ENCODE measurements at places on chromosomes 7 and 10.

DNA sequence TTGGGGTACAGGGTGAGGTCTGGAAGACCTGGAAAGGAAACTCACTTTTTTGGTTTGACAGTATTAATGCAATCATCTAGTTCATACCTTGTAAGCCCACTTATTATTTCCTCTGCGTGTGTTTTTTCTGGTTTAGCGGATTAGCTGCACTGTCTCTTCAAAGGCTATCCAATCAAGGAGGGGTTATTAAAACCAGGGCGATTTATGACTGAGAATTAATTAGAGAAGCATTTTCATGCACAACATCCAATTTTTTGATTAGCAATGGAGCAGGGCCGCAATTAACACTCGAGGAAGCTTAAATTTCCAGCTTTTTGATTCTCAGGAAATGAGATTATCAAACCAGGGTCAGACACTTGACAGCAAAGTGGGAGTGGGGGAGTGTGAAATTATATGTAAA, 248.9 kb downstream of the EXOC4 start:
- no peak for DNase-seq

- no peak for DNase-seq
These were observed 6.6 kb upstream of the INSIG1 start for GRCh38 chr7:155291045-155291530.

GRCh38 chr10:73828161-73828560, 16.8 kb upstream of the NDST2 start:
- DNase-seq: no peak

DNA sequence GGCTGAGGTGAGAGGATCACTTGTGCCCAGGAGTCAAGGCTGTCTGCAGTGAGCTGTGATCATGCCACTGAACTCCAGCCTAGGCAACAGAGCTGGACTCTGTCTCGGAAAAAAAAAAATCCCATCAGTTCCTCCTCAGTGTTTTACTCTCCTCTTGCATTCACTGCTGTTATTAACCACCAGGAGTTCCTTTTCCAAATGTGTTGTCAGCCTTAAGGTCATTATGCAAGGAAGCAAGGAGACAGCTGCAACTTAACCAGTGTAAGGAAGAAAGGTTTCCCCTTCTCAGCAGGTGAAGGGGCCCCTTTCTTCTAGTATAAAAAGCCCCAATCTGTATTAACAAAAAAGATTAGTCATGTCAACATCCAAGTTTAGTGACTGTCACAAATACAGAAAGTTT, 86.6 kb upstream of the LEP start:
- DNase-seq: no peak

- no peak for DNase-seq
These were observed 6.2 kb upstream of the MBL2 start for GRCh38 chr10:52778511-52779392.

- no peak for DNase-seq
These were observed 9.2 kb downstream of the GDF2 start for GRCh38 chr10:47331491-47331890.

DNA sequence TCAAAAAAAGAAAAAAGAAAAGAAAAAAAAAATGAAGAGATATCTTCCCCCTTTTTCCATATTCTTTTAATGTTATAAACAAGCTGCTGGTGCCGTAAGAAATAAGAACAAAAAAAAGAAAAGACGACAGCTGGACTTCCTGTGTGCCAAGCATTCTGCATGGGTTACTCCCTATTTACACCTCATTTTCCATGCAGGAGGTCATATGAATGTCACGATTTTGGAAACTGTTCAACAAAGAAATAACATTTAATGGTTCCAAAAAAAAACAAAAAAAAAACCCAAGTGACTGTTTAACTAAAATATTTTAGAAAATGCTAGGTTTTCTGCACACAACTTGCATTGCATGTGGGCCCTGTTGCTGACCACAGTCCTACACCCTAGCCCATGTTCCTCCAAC, 159.3 kb downstream of the TNS3 start:
- no peak for DNase-seq

DNA sequence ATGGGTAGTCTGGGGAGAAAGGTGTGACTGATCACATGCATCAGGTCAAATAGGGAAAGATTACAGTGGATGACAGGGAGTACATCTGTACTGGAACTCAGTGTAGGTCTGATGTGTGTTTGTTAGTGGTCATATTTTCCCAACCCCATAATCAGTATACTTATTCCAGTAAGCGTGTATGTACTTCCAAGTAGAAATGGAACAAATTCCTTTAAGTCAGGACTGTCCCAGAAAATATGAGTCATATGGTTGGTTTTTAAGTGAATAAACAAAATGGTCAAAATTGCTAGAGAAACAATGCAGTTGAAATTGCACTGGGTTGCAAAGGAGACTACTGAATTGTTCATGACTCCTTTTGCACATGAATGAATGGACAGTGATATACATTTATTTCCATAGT, 118.8 kb upstream of the MYO3A start:
- no peak for DNase-seq

DNA sequence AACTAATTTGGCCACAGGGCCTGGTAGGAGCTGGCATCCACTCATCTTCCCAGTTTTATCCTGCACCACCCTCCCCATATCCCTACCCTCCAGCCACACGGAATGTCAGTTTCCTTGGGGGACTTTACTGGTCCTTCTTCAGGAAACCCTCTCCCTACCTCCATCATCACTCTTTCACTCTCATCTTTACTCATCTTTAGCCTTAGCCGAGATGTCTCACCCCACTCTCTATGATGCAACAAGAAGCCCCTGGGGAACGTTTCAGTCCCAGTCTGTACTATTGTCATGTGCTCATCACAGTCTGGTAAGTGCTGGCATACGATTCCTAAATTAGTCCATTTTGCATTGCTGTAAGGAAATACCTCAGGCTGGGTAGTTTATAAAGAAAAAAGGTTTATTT, 34.9 kb upstream of the TMEM248 start:
- no peak for DNase-seq
